ENCODE measurements at places on chromosomes 4 and X.

GRCh38 chr4:79872738-79873137, 200.3 kb downstream of the ANTXR2 start:
- DNase-seq: no peak

DNA sequence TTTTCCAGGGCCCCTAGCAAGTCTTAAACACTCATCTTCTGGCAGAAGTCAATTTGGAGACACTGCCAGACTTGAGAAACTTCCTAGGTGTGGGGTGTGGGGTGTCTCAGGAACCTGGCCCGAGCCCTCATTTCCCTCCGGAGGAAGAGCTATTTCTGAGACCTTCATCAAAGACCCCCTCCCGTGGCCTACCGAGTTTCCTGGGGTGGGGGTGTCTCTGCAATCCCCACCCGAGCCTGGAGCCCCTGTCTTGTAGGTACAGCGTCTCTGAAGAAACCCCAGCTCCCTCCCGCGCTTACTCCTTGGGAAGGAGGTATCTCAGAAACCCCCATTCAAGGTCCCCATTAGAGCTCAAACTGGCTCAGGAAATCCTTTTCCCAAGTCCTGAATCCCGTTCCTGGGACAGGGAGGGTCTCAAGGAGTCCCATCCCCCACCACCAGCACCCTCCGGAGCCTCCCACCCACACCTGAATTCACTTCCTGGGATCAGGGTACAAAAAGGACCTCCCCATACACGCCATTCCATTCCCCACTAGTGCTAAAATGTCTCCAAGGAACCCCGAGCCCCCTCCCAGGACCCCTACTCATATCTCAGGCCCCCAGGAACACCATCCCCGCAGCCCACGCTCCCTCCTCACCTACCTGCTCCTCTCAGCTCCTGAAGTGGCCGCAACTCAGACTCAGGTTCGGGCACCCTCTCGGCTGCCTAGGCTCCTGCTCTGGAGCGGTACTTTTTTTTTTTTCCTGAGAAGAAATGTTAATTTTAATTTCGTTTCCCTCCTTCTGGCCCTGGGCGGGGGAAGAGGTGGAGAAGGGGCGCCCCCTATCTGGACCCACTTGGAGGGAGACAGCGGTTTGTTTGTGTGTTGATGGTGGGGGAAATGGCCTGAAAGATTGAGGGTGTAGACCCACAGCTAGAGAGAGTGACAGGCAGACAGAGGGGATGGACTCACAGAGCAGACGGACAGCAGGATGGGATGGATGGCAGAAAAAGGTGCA, 1.1 kb downstream of the SLC38A5 start:
- peak; percentile 51 for DNase-seq

DNA sequence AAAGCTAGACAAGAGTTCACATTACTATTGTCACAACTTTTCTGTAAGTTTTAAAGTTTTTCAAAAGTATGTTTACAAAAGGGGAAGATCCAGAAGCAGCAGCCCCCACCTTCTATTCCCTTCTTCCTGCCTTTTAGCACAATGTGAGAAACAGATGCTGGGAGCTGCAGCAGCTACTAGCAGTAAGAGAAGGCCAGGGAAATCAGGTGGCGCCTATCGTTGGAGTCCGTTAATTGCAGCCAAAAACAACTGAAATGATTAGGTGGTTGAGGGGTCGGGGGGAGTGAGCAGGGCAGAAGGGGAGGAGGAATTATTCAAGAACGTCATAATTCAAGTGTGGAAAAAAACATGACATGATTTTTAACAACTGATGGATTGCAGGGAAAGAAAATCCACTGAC, 27.4 kb downstream of the FRYL start:
- no peak for DNase-seq

- DNase-seq: no peak
Measured at GRCh38 chr4:41142376-41143310, 71.7 kb downstream of the APBB2 start.

DNA sequence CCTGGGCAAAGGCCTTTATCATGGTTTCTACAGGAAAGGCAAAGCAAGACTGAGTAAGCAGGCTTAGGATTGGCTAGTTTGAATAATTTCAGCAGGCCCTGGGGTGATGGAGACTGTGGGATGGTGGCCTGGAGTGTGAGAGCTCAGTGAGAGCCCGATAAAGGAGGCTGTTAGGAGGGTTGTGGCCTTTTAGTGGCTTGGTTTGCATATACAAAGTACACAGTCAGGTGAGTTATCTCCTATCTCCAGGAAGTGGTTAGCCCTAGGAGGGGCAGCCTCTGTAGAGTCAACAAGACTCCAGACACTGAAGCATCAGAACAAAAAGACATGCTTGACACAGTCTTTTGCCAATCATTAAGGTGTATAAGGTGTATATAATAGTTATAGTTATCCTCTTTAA, 157.2 kb downstream of the CFAP299 start:
- peak; percentile 17 for DNase-seq

GRCh38 chr4:22986881-22987280, 294.1 kb downstream of the GBA3 start:
- no peak for DNase-seq

DNA sequence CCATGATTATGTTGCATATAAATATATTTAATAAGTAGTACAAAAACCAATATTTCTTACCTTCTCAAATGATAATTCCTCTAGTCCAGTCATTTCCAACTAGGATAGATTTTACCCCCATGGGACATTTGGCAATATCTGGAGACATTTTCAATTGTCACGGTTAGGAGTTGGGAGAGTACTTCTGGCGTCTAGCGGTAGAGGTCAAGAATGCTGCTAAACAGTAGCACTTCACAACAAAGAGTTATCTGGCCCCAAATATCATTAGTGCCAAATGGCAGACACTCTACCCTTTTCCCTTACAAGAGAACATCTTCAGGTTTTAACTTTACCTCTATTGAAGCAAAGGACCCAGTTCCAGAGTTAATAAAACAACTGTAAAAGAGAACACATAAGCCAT, 168.1 kb downstream of the FAT4 start:
- DNase-seq: no peak

DNA sequence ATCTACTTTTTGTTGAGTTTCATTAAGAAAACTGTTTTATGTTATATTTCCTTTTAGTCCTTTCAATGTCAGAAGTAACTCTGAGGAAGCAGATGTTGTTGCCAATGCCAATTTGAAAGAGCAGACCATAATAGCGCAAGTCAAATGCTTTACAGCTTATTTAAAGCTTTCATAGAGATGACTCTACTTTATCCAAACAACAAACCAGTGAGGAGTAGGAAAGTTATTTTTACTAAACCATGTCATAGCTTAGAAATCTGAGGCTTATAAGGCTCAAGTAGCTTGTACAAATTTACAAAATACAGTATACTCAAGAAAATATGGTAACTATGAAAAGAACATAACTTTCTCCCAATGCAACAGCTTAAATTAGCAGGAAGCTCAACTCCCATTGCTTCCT, 40.1 kb upstream of the SPOCK3 start:
- no peak for DNase-seq

DNA sequence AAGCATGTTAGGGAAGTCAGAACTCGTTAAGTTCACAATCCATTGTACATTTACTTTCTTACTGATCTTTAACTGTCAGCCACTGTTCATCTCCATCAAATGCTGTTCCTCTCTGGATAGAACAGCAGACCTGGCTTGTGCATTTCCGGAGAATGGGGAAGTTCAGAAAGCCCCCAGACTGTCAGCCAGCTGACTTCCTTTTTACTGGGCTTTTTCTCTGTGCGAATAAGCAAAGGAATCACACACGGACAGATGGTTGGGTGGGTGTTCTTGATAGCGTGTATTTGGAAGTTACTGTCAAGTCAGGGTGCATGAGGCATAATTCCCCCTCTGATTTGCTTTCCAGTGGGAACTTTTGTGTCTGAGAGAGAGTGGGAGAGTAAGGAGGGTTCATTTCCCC, 56.8 kb downstream of the TSPAN7 start:
- DNase-seq: no peak

DNA sequence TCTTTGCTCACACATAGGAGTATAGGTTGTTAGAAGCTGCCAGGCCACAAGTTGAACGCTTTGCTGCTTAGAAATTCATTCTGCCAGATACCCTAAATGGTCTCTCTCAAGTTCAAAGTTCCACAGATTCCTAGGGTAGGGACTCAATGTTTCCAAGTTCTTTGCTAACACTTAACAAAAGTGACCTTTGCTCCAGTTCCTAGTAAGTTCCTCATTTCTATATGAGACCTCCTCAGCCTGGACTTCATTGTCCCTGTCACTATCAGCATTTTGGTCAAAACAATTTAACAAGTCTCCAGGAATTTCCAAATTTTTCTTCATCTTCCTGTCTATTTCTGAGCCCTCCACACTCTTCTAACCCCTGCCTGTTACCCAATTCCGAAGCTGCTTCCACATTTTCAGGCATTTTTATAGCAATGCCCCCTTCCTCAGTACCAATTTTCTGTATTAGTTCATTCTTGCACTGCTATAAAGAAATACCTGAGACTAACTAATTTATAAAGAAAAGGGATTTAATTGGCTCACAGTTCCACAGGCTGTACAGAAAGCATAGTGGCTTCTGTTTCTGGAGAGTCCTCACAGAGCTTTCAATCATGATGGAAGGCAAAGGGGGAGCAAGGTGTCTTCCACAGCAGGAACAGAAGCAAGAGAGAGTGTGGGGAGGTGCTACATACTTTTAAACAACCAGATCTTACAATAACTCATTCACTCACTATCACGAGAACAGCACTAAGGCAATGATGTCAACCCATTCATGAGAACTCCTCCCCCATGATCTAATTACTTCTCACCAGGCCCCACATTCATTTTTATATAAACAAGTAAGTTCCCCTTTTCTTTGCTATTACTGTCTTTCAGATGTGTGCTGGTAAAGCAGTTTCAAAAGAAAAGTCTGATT, 11.5 kb upstream of the TLR1 start:
- DNase-seq: no peak

- no peak for DNase-seq
Measured at GRCh38 chr4:173174594-173175012, 6.0 kb downstream of the GALNT7 start.

DNA sequence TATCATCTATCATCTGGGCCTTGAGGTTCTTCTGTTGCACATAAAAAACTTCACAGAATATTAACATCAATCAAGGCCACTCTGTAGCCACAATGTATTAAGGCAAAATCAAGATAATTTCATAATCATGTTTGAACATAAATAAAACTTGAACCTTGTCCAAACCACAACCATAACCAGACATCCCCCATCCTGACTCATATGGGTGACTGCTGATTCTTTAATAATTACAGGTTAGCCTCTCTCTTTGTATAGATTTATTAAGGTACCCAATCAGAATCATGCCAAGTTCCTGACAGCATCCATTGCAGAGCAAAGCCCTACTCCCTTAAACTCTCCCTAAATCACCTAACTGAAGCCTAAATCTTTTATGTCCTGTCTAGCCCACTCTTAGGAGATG, 16.7 kb upstream of the AREG start:
- no peak for DNase-seq

- DNase-seq: no peak
Measured at GRCh38 chr4:134297765-134298164, 96.2 kb upstream of the PABPC4L start.

DNA sequence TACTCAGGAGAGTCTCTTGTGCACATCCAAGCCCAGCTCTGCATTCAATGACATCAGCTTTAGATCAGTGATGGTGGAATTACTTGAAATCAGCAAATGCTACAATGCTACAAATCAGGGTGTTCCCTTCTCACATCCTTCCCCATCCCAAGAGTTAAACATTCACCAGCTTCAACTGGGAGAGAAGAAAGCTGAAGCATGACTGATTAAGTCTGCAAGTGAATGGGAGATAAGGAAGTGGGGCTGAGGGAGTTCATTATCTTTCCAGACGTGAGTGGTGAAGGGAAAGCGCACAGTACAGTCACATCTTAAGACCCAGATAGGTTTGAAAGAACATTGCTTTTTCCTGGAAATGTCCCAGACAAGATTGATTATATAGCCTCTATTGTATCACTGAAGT, 26.2 kb upstream of the MAP9 start:
- no peak for DNase-seq

DNA sequence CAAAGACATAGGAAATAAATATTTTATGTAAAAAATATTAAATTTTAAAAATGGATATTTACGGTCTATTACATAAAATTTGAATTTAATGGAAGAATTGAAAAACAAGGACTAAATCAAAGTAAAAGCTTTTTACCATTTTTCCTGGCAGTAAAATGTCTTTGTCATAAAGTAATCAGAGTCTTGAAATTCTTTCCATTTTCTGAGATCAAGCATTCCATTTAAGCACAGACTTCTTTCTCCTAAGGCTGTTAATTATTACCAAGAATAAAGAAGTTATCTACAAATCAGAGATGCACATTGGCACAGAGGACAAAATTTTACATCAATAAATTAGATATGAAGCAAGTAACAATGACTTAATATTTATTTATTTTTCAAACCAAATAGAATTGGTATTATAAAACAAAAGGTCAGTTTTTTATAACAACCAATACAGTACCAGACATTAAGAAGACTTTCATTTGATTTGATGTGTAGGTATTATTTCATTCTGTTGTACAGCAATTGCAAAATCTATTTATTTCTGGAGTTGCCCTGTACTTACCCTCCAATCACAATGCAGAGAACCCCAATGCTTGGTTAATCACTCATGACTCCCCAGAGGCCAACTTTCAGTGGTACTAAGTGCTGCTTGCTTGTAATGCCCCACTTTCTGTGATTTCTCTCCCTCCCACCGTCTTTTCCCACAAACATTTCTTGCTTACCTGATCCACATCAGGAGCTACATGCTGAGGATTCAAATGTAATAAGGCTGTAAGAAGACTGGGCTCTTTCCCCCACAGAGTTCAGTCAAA, 254.6 kb downstream of the GASK1B start:
- no peak for DNase-seq

DNA sequence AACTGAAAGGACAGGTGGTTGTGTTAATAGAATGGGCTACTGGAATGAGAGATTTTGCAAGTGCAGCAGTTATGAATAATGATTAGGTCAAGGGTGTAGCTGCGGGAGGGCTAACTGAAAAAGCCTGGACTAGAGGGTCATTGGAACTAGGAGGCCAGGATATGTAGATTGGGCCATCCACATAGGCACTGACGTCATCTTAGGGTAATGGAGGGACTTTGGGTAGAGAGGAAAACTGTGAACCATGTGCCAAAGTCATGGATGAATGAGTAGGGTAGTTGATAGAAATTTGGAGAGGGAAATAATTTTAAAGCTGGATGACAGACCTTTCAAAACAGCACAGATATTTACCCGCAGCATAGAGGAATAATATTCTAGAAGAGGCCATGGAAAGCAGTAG, 123.6 kb upstream of the SLITRK2 start:
- DNase-seq: no peak

DNA sequence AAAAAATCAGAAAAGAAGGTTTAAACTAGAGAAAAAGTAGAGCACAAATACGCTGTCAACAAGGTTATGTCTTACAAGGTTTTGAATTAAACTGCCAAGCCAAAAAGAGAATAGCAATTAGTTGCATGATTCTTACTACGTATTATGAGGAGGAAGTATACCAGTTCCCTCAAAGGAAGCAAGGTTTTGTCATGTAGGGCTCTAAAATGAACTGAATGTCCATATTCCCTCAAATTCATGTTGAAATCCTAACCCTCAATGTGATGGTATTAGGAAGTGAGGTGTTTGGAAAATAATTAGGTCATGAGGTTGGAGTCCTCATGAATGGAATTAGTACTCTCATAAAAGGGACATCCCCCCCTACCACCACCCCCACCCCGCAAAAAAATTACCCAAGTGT, 201.0 kb downstream of the FBXW7 start:
- DNase-seq: no peak
